ENCODE measurements at places on chromosomes 12 and 14.

GRCh38 chr12:128803788-128804187 is 20.0 kb downstream of the SLC15A4 start:
- no peak for DNase-seq

DNA sequence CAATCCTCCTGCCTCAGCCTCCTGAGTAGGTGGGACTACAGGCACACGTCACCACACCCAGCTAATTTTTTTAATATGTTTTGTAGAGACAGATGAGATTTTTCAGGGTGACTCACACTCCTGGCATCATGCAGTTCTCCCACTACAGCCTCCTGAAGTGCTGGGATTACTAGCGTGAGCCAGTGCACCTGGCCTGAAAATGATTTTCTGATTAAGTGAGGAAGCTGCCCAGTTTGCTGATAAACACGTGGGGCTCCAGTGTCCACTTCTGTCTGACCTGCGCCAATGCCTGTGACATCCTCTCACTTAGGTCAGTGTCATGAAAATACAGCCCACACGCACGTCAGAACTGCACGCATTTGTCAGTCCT is 37.0 kb upstream of the SFSWAP start:
- DNase-seq = peak; percentile 20

- DNase-seq = no peak
These were observed 24.7 kb downstream of the RTRAF start for GRCh38 chr14:52013984-52014600.

DNA sequence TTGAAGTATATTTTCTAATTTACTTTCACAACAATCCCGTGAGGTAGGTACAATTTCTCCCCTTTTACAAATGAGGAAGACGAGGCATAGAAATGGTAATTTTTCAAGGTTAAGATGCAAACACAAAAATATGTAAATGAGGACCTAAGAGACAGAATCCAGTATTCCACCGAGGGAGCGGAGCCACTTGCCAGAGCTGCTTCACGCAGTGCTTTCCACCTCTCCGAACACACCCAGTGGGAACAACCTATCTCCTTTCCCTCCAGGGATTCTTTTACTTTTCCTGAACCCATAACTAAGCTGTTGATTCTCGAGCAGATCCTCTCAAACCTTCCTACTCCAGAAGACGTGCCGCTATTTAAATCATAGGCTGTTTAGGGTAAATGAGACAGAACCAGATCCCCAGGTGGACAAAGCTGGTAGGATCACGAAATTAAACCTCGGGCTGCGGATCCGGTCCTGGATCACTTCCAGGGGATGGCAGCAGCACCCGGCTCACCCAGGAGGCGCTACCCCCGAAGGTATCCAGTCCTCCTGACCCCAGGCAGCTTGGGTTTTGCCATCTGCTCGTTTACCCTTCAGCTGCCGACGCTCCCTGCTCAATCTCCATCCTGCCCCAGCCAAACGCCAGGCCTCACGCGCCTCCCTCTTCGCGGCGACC is 1.5 kb downstream of the DDHD1 start:
- DNase-seq = peak; percentile 82

DNA sequence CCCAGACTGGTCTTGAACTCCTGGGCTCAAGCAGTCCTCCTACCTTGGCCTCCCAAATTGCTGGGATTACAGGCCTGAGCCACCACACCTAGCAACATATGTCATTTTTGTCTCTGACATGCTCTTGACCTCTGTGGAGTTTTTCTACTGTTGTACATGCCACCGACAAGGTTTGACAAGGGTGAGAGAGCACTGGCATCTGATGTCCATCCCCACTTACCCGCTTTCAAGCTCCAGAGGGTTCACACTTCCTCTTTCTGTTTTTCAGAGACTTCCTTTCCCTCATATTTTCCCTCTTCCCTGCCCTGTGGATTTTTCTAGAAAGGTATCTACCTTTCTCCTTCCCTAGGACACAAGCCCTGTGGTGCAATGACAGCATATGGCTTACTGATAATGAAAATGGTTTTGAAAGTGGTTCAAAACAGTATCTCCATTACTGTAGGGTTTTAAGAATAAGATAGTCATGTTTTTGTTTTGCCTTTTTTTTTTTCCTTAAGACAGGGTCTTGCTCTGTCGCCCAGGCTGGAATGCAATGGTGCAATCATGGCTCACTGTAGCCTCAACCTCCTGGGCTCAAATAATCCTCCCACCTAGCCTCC is 27.7 kb upstream of the PLEKHG3 start:
- no peak for DNase-seq

GRCh38 chr12:13082861-13083260 is 20.6 kb downstream of the GSG1 start:
- no peak for DNase-seq

GRCh38 chr14:20692116-20692751 is 3.7 kb downstream of the ANG start:
- DNase-seq = no peak

DNA sequence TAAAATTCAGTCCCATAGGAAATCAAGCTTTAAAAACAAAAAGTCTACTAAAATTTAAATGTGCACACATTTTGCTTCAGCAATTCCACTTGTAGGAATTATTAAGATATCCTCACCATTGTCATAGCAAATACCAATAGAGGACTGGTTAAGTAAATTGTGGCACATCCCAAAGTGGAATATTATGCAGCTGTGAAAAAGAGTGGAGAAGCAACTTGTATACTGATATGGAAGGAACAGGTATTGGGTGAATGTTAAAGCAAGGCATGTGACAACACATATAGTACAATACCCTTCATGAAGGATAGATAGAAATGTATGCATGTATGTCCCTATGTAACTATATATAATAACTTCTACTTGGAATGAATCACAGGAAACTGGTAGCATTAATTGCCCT is 11.9 kb downstream of the KRT8 start:
- DNase-seq = no peak

DNA sequence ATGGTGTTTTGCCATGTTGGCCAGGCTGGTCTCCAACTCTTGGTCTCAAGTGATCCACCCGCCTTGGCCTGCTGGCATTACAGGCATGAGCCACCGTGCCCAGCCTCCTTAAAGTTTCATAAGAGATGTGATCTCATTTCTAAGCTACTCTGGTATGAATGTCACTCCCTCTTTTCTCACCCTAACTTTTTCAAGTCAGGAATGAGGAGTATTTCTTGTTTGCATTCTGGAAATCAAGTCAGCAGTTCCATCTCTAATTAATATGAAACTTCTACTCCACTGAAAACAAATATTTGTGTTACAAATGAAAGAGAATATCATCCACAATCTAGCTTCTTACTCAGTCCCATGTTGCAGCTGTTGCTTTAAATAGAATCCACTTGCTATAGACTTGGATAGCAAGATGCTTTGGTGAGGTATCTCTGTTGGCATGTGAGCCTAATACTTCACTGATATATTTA is 61.3 kb downstream of the ARF6 start:
- no peak for DNase-seq

- DNase-seq = no peak
These were observed 11.3 kb downstream of the ESPL1 start for GRCh38 chr12:53279283-53279869.

DNA sequence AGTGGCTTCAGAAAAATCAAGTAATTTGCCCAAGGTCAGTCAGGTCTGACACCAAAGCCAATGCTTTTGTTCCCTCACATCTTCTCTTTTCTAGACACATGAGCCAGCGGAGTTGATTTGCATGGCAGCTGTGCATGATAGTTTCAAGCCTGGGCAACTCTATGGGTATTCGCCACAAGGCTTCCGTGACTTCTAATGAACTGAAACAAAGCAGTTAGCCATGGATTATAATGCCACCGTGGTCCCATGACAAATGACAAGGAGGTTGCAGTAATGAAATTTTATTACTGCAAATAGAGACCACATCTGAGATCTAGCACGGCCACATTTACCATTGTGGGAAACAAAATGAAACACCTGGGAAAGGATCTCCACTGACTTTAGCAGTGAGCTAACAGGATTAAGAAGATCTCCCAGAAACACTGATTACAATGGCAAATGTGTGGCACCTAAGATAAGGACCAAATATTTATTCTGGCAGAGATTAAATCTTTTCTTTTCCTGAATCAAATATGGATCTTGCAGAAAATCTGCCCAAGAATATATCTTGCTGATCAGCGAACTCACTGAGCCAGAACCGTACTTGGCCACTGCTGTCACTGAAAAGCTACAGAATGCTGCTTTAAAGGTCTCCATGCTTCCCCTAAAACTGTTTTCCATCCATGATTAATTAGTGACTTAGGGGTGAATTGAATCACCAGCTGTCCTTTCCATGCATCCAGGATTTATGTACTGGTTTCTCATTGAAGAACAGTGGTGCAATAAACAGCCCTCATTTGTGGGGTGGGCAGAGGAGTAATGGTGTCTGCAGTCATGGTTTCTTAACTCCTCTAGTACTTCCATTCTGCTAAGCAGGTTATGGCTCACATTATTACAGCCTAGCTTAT is 551.0 kb downstream of the DIO2 start:
- no peak for DNase-seq

DNA sequence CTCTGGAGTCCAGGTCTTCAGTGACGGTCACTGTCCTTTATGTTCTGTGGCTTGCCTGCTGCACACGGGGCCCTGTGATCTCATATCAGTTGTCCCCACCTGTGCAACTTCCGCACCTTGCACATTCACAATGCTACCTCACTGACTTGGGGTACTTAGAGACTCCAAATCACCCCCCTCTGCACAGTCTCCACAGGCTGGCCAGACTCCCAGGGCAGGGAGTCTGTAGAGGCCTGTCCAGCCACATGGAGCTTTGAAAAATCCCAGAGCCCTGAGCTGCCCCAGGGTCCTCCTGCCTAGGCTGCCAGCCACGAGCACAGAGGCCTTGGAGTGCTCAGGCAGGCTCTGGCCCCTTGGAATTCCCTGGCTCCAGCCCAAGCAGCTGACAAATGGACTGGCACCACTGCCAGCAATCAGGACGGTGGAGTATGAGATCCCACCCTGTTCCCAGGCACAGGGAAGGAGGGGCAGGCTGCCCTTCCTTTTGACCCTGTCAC is 26.4 kb downstream of the CMKLR1 start:
- DNase-seq = no peak

DNA sequence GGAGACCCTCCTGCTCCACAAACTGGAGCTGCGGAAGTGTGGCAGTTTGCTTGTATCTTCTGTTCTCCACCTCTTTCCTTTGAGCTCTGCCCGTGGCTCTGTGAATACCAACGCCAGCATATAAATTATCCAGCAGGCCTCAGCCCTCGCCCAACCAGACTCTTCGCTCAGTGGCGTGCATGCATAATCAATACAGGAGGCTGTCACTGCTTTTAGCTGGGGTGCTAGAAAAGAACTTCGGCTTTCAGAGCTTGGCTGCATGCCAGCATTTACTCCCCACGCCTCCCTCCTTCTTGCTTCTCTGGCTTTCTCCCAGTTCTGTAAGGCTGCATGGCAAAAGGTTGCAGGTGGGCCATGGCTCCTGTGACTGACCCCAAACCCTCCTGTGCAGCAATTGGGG is 26.9 kb downstream of the NRXN3 start:
- no peak for DNase-seq

- DNase-seq = peak; percentile 82
These were observed 94.1 kb downstream of the EML5 start for GRCh38 chr14:88698651-88699050.

GRCh38 chr12:121784460-121784859 is 9.0 kb downstream of the RHOF start:
- DNase-seq = peak; percentile 78

DNA sequence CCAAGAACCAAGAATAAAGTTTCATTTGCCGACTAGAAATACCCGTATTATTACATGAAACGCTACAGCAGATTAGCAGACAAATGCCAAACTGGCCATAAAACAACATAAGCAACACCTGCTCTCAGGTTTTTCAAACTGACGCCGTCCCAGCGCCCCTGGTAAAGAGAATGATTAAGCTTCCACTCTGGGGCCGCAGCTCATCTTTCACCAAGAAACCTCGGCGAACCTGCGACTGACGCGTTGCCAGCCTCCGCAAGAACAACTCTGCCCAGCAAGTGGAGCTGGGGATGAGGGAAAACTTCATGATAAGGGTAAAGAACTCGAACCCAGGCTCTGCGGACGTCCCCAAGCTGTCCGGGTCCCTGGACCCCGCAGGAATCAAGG is 530 bp downstream of the ARL1 start:
- no peak for DNase-seq

DNA sequence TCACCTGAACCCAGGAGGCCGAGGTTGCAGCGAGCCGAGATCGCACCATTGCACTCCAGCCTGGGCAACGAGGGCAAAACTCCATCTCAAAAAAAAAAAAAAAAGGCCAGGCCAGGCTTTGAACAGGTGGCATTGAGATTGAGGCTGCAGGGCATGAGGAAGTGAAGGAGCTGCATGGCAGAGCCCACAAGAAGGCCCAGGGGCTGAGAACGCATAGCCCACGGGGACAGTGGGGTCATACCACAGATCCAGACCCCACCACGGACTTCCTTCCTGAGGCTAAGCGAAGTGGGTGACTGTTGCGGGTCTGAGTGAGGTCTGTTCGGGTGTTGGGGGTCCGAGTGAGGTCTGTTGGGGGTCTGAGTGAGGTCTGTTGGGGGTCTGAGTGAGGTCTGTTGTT is 7.8 kb downstream of the JAG2 start:
- DNase-seq = no peak

DNA sequence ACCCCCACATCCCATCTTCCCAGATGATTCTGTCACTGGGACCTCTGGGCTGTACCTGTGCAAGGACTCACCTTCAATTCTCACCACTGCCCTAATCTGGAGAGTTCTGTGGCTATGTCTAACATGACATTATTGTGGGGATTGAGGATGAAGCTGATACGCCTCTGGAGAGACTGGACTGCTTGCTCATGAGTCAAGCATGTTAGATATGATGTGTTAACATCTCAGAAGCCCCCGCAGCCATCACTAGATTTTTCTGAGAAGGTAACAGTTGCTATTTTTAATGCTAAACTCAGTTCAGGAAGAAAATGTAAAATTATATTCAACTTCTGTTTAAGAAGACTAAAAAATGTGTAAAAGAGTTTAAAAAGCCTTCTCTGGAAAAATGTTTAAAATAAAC is 25.7 kb downstream of the JKAMP start:
- DNase-seq = no peak

- no peak for DNase-seq
These were observed 18.3 kb downstream of the DYRK4 start for GRCh38 chr12:4580281-4580688.

- DNase-seq = no peak
These were observed 4.2 kb downstream of the PPM1H start for GRCh38 chr12:62930546-62931425.

DNA sequence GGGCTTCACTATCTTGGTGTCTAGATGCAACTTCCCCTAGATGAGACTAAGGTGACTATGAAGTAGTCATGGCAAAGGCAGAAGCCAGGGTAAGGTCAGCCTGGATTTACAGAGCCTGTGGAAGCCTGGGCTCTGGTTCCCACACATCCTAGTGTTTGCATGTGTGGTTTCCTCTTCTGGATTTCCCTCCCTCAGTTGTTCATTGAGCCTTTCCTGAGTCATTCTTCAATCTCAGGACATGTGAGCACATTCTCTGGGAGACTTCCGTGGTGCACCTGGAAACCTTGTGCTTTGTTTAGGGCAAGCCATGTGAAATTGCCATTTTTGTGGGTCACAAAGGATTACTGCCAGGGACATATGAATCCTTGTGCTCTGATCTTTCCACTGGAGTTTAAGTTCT is 236.6 kb downstream of the C12orf75 start:
- no peak for DNase-seq
